ENCODE measurements at places on chromosomes 2 and 18.

GRCh38 chr2:171191021-171191420 is 30.3 kb upstream of the TLK1 start:
- no peak for DNase-seq

- DNase-seq = no peak
Measured at GRCh38 chr2:222494104-222494739, 69.9 kb downstream of the SGPP2 start.

DNA sequence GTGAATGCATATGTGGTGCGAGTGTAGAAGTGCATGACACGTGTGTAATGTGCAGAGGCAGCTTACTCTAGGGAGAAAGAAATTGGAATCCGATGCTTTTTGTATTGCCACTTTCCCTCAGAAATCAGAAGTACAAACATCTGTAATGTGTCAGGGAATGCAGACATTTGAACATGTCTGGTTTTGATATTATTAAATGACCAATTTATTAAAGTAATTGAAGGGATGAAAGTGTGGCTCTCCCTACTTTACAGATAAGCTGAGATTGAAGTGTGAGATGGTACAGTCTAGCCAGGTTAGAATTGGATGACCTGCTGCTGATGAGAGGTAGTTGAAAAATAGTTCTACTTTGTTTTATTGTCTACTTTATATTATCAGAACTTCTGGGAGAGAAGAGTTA is 74.5 kb upstream of the NT5C1B start:
- DNase-seq = no peak

DNA sequence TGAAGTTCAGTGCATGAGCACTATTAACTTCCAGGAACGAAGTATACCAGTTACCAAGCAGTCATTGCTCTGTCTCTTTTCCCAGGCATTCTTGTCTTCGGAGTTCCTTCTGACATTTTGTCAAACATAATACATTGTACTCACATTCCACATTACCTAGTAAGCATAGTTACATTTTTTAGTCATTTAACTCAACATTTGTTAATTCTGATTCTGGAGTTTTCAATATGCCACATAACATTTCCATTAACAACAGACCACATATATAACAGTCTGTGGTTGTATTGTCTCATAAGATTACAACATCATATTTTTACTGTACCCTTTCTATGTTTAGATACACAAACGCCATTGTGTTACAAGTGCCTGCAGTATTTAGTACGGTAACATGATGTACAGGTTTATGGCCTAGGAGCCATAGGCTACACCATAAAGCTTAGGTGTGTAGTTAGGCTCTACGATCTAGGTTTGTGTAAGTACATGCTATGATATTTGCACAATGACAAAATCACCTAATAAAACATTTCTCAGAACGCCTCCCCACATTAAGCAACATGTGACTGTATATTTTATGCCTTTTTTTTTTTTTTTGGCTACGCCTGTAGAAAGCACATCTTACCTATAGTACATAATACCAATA is 187.1 kb downstream of the DYM start:
- DNase-seq = no peak

DNA sequence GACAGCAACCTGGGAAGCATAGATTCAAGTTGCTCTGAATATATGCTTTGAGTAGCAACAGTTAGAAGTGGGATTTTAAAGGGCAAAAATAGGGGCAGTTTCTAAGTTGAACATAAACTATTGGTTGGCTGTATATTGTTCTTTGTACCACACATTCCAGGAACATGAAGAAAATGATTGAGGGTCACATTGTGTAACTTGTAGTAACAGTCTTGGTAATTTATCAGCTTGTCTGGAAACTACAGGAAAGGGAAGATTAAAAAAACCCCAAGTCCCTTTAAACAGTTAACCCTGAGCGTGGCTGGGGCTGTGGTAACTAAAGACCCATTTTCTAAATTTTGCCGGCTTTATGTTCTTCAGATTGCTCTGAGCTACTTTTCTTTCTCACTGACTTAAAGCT is 7.4 kb downstream of the PLEKHB2 start:
- DNase-seq = no peak

GRCh38 chr18:79355433-79356335 is 40.0 kb upstream of the NFATC1 start:
- DNase-seq = no peak

DNA sequence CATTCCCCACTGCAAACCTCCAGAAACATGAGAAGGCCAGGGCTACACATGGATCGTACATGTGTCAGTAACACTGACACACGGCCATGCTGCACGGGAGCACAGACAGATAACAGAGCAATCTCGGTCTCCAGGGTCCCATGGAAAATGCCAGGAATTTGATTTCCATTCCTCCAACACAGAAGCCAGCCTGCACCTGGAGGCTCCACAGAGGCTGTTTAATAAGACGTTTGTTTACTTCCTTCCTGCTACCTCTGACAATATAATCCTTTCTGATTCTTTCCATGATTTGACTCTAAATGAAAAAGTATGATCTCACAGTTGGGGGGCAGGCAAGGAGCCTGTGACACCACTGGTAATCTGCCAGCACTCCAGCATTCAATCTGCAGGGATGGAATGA is 210.9 kb upstream of the DDX18 start:
- DNase-seq = no peak

DNA sequence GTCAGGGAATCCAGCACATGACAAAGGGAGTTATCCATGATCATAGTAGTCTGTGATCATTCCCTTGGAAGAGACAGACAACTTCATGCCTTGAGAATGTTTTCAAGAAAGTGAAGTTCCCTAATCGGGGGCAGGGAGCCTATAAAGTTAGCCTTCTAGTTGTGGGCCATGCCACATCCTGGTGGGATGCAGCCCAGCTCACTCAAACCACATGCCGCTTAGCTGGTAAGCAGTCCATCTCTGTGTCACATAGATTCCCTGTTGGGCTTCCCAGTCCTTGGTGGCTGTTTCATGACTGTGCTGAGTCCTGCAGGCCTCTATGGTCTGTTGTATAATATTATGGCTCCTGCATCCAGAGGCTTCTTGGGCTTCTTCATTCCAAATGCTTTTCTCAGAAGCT is 11.4 kb upstream of the ARHGAP25 start:
- DNase-seq = no peak

- DNase-seq = no peak
Measured at GRCh38 chr2:235946590-235946989, 221.6 kb downstream of the GBX2 start.

GRCh38 chr2:105243961-105244360 is 2.4 kb downstream of the GPR45 start:
- DNase-seq = no peak

GRCh38 chr2:18856765-18857164 is 267.4 kb upstream of the NT5C1B start:
- DNase-seq = no peak

DNA sequence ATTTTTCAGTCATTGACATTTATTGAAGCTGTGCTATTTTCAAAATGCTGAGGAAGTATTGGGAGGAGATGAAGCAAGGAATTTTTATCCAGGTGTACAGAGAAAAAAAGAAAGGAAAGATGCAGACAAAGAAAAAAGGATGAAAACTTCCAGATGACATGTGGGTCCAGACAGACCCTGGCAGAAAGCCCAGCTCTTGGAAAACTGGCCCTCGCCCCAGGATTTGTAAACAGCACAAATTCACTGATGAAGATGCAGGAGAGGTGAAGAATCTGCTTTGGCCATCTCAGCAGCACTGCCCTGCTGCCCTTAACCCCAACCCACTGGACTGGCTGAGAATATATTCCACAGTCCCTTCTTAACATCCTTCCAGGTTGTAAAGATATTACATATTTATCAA is 12.5 kb downstream of the TACR1 start:
- DNase-seq = no peak

- DNase-seq = no peak
Measured at GRCh38 chr18:63444580-63444979, 22.3 kb upstream of the VPS4B start.

DNA sequence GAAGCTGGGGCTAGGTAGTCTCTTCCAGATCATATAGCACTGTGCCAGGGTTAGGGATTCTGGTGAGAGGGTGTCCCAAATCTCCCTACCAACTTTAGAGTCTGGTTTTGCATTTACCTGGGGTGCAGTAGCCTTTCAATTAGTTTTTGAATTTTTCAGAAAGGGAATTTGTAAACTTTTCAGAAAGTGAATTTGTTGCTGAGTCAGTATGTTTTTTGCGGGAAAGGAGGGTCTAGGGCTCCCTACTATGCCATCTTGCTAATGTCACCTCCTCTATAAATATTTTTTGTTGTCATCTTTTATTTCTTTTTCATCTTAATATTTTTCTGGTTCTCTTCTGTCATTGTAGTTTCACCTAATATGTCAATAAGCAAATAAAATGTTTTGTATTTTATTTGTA is 95.8 kb upstream of the FAM98A start:
- DNase-seq = no peak

DNA sequence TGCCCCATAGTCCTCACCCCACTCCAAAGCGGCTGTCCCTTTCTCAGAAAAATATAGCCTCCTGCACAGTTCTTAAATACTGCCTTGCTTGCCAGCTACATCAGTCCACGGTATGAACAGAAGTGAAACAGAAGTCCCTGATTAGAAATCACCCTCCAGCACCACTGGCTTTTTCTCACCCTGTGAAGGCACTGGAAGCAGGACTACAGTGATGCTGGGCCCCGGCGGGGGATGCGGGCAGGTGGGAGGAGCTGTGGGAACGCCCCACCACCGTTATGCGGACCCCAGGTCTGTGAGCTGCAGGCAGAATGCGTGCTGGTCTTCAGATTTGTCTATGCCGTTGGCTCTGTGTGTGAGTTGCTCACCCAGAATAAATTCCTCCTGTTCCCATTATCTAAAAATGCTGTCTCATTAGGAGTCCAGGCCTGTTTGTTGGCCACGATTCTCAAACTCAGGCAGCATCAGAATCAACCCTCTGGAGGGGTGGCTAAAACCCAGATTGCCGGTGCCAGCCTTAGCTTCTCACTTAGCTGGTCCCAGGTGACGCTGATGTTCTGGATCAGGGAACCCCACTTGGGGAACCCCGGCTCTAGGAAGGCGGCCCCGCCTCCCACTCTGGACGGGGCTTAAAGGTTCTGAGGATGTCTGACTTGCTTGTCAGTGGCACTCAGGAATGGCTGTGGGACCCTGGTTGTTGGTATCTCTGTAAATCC is 224.8 kb upstream of the PXDN start:
- DNase-seq = no peak

DNA sequence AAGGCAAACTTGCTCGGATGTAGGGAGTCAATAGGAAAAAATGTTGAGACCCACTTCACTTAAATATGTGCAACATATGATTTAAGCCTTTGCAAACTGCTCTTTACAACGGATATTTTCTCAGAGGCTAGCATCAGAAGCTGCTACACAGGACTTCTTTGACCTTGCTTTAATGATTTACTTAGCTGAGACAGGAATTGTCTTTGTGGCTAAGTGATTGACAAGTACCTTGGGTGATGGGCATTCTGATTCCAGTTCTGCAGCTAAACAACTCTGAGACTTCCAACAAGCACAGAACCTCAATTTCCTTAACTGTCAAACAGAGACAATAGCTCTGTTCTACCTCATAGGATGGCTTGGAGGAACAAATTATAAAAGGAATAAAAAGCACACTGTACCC is 150.2 kb downstream of the NCKAP5 start:
- DNase-seq = no peak

DNA sequence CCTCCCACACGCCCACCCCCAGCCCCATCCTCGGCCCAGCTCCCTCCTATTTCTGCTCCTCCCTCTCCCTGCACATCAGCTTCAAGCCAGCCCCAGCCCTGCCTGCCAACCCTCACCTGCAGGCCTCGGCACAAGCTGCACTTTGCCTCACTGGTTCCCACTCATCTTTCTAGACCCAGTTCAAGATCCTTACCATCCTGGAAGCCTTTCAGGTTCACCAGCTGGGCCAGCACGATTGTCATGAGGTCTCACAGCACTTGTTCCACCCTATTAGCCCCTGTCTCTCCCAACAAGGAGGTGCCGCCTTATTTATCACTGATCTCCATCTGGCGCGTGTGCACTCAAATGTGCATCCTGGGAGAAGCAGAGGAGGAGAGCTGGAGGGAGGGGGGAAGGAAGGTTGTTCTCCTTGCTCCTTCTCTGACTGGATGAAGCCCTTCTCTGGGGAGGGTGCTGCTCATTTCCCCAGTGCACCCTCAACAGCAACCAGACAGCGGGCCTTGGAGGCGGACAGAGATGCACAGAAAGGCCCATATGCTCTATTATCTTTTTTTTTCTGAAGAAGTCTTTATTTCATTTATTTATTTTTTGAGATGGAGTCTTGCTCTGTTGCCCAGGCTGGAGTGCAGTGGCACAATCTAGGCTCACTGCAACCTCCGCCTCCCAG is 15.5 kb upstream of the BIN1 start:
- DNase-seq = no peak

DNA sequence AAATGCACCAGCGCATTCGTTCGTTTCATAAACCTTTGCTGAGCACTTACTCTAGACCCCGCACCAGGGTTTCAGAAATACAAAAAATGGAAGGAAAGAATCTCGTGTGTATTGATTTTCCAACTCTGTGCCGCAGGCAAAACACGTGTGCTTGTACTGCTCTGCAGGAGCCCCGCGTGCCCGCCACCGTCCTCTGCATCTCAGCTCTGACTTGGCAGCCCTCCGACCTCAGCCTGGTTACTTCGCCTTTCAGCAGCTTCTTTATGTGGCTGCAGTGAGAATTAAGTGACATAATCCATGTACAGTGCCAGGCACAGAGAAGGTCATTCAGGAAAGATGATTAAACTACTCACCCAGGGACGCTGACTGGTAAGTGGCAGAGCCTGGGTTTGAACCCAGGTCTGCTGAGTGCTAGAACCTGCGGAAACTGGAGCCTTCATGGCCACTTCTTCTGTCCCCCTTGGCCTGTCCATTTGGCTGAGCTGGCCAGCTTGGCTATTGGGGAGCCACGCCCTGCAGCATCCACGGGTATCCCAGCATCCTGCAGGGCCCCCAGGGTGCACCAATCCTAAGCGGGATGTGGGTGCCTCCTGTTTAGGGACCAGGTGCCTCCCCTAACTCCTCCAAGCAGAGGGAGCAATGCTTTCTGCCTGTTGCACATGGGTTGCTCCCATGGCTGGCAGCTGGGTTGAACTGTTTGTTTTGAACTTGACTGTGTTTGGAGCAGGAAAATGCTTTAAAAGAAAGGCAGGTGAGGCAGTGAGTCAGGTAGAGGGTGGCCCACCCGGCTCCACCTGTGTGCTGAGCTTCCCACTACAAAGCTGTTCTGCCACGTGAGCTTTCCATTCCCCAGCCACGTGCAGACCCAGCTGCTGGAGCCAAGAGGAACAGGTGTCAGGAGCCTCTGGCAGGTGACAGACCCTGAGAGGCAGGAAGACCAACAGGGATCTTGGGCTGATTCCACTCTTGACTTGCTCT is 34.3 kb downstream of the INHBB start:
- DNase-seq = no peak

DNA sequence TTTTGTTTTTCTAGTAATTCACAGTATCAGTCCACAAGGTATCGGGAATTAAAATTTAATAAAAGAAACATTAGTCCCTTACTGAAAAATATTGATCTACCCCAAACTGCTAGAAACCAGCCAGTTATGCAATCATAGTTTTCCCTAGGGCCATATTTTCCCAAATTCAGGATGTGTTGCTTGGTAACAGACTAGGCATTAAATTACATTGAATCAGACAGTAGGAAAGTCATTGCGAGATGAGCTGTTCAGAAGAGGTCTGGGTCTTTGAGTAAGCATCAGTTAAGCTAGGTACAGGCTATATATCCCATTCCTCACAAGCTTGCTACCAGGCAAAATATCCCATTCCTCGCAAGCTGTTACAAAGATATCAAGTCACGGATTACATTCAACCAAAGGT is 123.0 kb upstream of the CCDC150 start:
- no peak for DNase-seq

All from T-helper 9 cell (primary cell).